ENCODE measurements at places on chromosomes 5 and 9.
A peak's percentile ranks its signal among the peaks of the same experiment; 100 is the strongest.

- no peak for DNase-seq
These were observed 1.6 kb downstream of the ACSL6 start for GRCh38 chr5:132009706-132010405.

GRCh38 chr5:150303660-150304386 lies 1.1 kb upstream of the ARSI start:
- no peak for DNase-seq

DNA sequence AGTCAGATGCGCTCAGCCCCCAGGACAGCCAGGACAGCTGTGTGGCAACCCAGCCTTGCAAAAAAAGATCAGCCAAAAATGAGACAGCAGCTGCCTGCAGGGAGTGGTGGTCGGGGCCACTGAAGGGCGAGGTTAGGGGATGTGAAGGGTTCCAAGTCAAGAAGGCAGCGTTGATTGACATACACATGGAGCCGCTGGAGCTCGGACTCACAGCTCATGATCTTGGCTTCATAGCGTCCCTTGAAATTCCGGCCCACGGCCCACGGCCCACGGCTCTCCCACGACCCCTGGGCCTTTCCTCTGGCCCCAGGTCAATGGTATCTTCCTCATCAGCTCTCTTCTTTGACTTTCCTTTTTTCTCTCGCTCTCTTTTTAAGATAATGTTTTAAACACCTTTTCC lies 390.0 kb upstream of the IRX4 start:
- no peak for DNase-seq

DNA sequence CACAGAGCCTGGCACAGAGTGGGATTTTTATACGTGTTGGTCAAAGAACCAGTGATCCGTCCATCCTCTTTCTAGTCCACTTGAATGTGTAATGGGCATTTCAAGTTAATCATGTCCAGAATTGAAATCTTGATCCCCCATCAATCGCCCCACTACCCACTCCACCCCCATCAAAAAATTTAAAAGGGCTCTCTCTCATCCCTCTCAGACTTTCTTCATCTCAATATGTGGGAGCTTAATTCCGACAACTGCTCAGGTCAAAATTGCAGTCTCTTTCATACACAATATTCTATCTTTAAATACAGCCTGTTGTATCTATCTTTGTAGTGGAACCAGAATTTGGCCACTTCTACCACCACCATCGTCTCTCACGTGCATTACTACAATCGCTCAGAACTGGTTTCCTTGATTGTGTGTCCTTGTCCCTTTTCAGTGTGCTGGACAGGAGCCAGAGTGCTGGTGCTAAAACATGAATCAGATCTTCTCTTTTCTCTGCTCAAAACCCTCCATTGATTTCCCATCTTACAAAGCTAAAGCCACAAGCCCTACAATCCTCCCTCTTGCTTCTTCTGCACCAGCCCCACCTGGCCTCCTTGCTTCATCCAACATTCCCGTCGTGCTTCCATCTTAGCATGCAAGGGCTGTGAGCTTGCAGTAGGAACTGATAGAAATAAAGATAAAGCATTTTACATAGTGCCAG lies 786 bp upstream of the KIF3A start:
- no peak for DNase-seq

GRCh38 chr5:14109041-14109747 lies 33.9 kb upstream of the TRIO start:
- DNase-seq: peak; percentile 22

GRCh38 chr9:123174887-123175518 lies 93.4 kb downstream of the STRBP start:
- DNase-seq: no peak

GRCh38 chr9:33785914-33786313 lies 9.4 kb upstream of the PRSS3 start:
- DNase-seq: peak; percentile 53

GRCh38 chr5:6194906-6195612 lies 183.3 kb downstream of the MED10 start:
- no peak for DNase-seq

DNA sequence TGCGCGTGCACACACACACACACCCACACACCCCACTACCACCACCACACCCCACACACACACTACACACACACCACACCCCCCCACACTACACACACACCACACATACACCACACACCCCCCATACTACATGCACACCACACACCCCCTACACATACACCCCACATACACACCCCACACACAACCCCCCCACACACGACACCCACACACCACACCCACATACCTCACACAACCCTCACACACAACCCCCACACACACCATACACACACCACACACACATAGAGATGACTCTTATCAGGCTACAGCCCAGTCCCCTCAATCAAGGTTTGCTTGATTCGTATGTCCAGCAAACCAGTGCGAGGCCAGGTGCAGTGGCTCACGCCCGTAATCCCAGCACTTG lies 25.7 kb downstream of the SLC46A2 start:
- DNase-seq: no peak

DNA sequence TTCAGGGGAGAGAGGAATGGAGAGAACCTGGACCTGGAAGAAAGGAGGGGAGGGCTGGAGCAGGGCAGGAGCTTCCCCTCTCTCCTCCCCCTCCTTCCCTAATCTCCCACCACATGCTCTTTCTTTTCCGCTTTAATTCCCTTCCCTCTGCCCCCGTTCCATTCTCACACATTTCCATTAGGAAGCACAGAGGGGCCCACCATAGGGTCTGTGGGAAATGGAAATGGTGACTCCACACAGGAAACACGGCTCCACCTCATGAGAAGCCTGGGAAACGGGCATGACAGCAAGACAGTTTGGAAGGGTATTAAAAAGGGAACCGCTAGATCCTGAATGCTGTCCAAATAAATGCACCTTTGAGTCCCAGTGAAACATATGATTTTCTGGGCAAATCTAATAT lies 64.9 kb upstream of the ENTREP1 start:
- DNase-seq: peak; percentile 22

DNA sequence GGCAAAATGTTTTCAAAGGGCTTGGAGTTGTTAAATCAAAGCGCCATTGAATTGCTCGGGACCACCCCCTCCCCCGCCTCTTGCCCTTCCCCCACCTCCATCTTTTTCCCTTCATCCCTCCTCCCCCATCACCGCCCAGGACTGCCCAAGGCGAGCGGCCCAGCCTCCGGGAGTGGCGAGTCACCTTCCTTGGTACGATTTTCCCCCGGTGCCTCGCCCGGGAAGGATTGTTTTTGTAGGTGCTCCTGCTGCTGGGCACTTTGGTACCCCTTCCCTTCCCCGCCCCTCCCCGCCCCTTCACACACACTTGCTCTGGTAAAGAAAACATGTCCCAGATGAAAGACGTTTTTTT lies 61.2 kb downstream of the TMEM174 start:
- no peak for DNase-seq

DNA sequence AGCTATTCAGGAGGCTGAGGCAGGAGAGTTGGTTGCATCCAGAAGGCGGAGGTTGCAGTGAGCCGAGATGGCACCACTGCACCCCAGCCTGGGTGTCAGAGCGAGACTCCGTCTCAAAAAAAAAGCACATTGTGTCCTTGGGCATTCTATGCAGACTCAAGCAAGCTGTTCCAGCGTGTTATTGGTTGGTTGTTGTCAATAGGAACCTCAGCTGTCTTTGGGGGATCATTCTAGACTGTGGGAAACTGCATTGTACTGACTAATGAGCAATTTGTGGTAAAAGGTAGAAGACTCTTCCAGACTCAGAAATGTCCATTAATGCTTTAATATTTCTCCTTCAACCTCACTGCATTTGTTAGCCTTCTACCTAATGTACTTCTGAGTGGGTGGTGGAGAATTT lies 379.5 kb upstream of the GRAMD2B start:
- DNase-seq: no peak

DNA sequence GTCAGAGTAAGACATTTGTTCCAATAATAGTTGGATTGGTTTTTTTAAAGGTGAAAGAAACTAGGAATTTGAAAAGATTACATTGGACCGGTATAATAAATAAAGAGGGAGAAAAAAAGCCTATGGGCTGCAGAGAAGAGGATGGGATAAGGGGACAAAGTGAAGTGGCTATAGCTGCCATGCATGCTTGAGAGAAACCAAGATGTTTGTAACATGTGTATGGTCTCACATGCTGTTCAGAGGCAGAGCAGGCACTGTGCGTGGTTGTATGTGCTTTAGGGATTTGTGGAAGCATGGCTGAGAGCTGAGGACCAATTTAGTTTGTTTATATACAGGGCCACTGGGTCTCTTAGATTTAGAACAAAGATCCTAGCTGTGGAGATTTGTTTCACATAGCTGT lies 32.7 kb downstream of the LNPEP start:
- DNase-seq: no peak

- no peak for DNase-seq
These were observed 6.8 kb downstream of the CHD1 start for GRCh38 chr5:98921947-98922505.

GRCh38 chr5:96565582-96566265 lies 96.5 kb upstream of the CAST start:
- peak; percentile 57 for DNase-seq

GRCh38 chr9:136854113-136854841 lies 2.1 kb downstream of the MAMDC4 start:
- no peak for DNase-seq

GRCh38 chr5:158718738-158719505 lies 380.8 kb downstream of the EBF1 start:
- no peak for DNase-seq

DNA sequence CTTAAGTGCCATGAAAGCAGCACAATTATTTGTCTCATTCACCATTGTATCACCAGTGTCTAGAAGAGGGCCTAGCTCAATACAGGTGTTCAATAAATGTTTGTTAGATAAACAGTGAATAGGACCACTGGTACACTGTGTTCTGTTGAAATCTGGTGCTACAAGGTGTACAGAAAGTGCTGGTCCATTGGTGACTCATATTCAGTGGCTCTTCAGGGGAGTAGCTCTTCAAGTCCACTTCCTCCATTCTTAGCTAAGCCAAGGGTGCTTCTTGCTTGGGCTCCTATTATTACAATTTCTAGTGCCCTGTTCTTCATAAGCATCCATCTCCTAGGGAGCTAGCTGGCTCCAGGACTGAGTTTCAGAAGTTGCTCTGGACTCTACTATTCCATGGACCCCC lies 6.4 kb upstream of the FCHO2 start:
- no peak for DNase-seq

DNA sequence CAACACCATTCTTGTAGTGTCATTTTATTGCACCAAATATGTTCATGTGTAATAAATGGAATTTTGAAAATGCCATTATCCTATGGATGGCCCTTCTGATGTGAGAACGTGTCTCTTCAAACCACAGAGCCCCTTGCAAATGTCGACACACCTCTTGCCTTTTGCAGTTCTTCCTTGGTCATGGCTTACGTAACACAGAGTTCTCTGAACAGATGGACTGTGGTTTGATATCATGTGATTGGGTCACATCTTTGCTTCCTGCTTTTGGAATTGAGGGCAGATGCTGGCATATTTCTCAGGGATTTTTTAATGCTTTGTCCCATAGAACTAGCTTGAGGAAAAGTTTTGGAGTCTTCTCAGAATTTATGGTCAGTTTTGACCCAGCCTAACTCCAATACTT lies 4.6 kb downstream of the TGFBR1 start:
- DNase-seq: no peak

DNA sequence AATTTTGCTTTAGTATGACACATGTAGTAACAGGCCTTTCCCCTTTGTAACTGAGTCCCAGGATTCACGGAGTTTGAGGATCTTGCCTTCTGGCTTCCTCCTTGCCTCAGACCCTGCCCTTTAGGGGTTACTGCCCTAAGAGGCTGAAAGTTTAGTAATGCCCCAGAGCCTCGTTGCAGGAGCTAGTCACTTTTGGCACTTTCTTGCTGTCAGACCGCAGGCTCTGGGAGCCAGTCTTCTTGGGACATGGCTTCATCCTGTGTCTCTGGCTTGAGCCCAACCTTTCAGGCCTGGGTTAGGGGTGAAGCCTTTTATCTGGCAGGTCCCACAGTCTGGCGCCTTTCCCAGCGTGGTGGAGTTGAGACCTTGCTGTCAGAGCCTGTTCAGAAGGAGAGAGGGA lies 185.6 kb upstream of the DMRT1 start:
- peak; percentile 76 for DNase-seq

Data from mesendoderm (in vitro differentiated cells).